ENCODE measurements at places on chromosomes 1 and 21.
A peak's percentile ranks its signal among the peaks of the same experiment; 100 is the strongest.

DNA sequence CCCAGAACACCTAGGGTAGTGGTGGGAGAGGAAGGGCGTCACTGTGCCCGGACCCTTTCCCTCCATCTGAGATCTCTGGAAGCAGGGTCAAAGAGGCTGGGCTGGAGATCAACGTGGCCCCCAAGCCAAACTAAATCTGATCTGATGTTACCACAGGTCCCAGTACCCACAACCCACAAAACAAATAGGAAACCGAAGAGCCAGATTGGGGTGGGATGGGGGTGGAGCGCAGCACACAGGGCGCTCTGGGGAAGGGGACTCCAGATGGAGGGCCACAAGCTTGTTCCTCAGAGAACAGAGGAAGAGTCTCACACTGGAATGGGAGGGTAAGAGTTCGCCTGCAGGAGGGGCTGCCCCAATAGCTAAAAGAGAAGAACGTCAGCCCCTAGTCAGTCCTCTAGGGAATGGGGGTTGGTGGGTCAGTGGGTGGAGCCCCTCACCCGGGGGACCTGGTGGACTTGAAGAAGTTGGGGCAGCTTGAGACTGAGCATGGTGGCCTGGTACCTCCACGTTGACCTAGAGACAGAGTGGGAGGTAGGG is 1.5 kb downstream of the PAQR6 start:
- DNase-seq, result no peak

- DNase-seq, result no peak
These were observed 51.2 kb downstream of the SLC19A1 start for GRCh38 chr21:45491056-45491455.

DNA sequence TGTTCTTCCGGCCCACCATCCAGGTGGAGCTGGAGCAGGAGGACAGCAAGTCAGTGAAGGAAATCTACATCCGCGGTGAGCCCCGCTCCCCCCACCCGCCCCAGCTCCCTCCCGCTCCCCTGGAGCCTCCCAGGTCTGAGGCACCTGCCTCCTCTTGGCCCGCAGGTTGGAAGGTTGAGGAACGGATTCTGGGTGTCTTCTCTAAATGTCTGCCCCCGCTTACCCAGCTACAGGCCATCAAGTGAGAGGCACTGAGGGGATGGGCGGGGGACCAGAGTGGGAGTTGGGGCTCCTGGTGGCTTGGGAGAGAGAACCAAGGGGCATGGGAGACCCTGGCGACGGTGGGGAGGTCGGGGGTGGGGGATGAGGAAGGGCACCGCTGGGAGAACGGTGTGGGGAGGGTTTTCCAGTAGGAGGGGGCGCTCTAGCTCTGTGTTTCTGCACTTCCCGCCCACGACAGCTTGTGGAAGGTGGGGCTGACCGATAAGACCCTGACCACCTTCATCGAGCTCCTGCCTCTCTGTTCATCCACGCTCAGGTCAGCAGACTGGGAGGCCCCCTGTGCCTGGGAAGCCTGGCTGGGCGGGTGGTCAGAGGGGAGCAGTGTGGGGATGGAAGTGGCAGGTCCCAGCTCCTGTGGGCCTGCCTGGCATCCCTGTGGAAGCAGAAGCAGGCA is 4.2 kb downstream of the LRRC71 start:
- no peak for DNase-seq

DNA sequence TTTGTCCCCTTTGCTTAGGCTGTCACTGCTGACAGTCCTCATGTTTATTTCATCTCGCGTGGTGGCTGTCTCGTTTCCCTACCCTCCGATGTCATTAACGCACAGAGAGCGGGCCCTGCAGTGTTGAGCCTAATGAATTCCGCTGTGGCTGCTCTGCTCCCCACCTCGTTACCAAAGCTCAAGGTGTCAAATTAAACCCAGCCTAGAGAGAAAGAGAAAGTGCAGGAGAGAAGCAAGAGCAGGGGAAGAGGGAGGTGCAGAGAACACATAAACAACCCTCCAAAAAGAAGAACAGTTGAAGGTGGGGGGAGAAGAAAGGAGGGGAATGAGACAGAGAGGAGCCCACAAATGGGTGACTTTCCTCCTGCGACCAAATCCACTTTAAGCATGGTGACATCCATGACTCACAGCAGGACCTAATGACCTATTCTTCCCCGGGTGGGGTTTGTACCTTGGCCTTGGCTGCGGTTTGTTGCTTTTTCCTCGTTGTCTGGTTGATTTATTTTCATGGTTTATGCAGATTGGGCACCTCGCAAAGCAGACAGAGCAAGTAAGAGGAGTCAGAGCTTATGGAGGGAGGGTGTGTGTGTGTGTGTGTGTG is 92.5 kb downstream of the PBX1 start:
- peak; percentile 21 for DNase-seq

DNA sequence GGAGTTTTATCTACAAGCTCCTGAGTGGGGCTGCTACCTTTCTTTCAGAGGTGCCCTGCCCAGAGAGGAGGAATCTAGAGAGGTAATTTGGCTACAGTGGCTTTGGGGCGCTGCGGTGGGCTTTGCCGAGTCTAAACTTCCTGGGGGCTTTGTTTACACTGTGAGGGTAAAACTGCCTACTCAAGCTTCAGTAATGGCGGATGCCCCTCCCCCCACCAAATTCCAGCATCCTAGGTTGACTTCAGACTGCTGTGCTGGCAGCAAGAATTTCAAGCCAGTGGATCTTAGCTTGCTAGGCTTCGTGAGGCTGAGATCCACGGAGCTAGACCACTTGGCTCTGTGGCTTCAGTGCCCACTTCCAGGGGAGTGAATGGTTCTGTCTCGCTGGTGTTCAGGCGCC is 43.9 kb downstream of the SWT1 start:
- DNase-seq, result no peak

All from HEK293T (cell line).